Spinal cord (tissue), 10 donors: ENCODE measurements at places on chromosomes 3 and 15. TPM values are rescaled to one million over a fixed set of nuclear protein-coding genes. Genes with fewer than 3 reads are reported as not detected.

Gene LRRC34
- total RNA-seq: 14.1 TPM

Gene ATP2C1
- total RNA-seq: 82.5 TPM

Gene TEX9
- 25.4 TPM for total RNA-seq

Gene ADAMTS17
- 19.7 TPM for total RNA-seq

Gene MB21D2
- total RNA-seq: 9.5 TPM

Gene ZNF592
- total RNA-seq: 10.2 TPM

Gene SLC28A2
- not detected for total RNA-seq
